ENCODE measurements at places on chromosomes 1 and 21.

GRCh38 chr1:174153085-174153824 lies 6.1 kb upstream of the RABGAP1L start:
- no peak for DNase-seq

DNA sequence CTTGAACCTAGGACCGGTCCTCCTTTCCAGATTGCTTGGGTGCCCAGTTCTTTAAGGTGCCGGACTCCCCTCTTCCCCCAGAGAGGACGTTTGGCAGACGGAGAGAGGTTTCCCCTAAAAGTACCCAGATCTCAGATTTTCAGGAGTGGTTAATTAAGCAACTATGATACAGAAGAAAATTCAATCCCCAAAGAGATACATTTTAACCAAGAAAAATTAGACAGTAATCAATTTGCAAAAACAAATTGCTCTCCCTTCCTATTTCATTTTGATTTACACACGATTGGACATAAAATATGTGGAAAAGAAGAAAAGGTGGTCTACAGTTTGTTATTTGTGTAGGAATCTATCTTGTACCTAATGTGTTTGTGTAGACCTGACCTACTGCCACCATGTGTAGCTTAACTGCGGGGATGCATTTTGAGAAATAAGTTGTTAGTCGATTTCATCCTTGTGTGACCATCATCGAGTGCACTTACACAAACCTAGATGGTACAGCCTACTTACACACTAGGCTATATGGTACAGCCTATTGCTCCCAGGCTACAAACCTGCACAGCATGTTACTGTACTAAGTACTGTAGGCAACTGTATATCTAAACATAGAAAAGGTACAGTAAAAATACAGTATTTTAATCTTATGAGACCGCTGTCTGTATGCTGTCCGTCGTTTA lies 755 bp downstream of the RPAP2 start:
- no peak for DNase-seq

GRCh38 chr1:72285074-72285425 lies 2.7 kb upstream of the NEGR1 start:
- DNase-seq, result no peak

- DNase-seq, result no peak
Measured at GRCh38 chr21:36936361-36937135, 29.9 kb downstream of the HLCS start.

- DNase-seq, result no peak
Measured at GRCh38 chr1:101153692-101154091, 83.1 kb upstream of the S1PR1 start.

- no peak for DNase-seq
Measured at GRCh38 chr1:180176965-180177364, 22.3 kb downstream of the QSOX1 start.

DNA sequence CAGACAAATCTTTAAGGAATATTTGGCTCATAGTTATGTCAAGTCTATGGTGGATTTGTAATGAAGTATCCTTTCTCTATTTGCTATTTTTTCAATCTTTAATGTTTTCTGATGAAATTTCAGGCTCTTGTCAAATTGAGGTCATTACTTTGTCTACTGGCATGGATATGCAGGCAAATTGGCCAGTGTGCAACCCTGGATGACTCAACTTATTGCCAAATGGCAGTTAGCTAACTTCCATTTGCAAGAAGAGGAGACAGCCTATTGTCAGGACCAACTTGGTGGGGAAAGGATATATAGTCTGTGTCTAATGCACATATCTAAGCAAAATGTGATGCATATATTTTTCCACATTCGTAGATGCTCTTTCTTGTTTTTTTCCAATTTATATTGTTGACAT lies 530.5 kb downstream of the PTBP2 start:
- no peak for DNase-seq

- DNase-seq, result no peak
Measured at GRCh38 chr1:11534846-11535245, 55.9 kb downstream of the DISP3 start.

DNA sequence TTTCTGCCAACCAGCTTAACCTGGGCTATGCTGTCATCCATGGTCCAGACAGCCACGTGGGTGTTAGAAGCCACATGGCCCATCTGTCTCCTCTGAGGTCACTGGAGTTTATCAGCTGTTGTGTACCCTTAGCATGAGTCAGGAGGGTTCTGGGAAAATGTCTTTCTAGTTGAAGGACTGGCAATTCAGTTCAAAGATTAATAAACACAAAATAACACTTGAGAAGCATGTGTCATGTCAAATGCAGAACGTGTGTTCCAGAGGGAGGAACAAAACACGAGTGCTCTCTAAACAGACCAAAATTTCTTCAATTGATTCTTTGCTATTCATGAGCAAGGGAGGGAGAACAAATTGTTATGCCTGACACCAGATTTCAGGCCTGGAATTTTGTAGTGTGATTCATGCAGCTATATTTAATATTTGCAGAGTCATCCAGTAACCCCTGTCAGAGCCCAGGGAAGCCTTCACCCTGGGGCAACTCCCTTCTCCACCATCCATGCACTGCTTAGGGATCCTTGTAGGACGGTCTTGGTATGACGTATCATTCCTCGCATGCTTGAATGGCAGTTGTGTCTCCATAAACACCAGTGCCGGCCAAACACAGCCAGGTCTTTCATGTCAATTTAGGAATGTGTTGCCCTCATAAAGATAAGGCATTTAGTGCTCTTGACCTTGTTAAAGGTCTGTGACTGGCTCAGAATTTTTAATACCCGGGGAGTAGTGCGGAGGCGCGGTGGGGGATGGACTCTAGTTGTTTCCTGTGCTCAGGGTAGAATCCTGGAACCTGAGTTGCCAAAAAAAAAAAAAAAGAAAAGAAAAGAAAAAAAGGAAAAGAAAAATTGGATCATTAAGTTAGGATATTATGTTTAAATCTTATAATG lies 27.7 kb upstream of the DYRK1A start:
- DNase-seq, result no peak

DNA sequence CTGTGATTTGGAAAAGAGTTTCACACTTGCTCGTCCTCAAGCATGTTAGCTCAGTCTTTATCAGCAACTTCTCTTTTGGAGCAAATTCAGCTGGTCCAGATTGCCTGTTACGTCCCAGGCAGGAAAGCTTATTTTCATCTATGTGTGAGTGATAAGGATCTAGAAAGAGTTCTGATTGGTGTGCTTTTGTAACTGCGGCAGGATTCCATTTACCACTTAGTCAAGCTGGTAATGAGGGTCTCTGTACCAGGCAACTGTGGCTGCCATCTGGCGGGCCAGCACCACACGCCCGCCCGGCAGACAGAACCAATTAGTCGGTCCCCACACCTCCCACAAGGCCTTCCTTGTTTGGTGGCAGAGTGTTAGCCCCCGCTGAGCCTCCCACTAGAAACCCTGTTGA lies 21.0 kb downstream of the C1orf87 start:
- no peak for DNase-seq

DNA sequence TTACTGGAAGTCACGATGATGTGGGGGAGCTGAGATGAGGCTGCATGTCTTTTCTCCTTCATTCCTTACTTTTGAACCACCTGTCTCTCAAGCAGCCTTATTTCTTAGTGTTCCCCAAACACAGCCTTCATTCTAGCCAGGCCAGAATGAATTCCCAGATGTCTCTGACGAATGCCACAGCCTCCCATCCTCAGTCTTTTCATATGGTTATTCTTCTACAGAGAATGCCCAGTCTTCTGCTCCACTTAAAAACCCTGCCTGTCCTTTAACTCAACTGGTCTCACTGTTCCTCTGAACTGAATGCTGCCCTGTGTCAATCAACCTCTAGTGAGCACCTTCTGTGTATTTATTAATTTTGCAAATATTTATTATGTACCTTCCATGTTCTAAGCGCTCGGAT lies 156.2 kb downstream of the PLA2G4A start:
- DNase-seq, result no peak

DNA sequence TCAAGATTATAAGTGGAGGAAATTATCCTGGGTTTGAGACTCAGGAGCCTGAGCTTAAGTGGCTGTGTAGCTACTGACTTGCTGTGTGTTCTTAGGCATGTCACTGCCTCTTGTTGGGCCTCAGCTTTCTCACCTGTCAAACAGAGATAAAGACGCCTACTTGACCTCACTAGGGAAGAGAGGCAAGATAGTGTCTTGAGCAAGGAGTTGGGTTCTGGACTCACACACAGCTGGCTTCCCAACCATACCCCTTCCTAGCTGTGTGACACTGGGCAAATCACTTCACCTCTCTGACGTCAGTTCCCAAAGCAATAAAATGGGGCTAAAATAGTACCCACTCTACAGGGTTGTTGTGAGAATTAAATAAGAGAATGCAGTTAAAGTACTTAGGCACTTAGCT lies 11.6 kb upstream of the EPB41 start:
- DNase-seq, result no peak

GRCh38 chr1:60341274-60341673 lies 267.7 kb upstream of the C1orf87 start:
- DNase-seq, result no peak

DNA sequence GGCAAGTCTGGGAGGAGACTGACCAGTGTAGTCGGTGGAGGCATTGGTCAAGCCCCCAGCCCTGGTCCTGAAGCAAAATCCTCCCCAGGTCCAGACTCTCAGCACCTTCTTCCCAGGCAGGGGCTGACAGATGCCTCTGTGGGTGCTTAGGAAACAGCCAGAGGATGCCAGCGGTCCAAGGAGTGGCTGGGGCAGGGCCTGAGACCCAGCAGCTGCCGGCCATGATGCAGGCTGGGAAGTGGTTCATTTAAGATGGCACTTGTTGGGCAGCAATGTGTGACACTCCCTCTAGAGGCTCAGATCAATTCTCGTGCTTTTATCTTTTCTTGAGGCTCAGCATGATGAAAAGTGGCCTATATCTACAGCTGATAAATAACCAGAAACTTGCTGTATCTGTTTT lies 165.0 kb upstream of the VAMP3 start:
- DNase-seq, result no peak

DNA sequence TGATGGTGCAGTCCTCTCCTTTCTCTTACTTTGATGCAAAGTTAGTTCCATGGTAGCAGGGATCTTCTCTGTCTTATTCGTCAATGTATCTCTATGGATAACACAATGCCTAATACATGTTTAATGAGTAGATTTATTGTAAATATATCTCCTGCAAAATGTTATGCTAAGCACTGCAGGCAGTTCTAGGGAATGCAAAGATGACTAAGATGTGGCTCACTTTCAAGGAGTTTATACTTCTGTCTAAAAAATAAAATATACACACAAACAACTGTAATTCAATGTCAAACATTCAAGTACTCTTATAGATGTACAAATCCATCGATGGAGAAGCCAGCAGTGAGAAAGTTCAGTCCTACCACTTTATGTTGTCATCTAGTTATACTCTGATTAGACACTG lies 194.3 kb downstream of the KCTD3 start:
- DNase-seq, result no peak

DNA sequence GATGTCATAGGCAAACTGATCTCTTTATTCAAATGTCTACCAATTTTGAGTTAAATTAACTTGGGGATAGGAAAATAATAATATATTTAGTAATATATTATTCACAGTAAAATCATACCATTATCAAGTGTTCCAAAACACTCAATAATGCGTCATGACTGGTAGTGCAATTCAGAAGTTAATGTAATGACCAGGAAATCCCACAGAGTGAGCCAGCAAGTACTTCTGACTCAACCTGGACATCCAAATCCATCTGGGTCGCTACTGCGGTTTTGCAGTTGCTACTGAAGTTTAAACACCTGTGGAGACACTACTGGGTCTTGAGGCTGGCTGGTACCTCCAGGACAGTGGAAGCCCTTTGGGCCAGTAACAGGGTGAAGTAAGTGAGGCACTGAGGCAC lies 44.8 kb downstream of the DPYD start:
- DNase-seq, result no peak

GRCh38 chr21:34320011-34320410 lies 43.8 kb upstream of the KCNE2 start:
- no peak for DNase-seq

GRCh38 chr21:32044205-32045180 lies 171.7 kb downstream of the HUNK start:
- no peak for DNase-seq

DNA sequence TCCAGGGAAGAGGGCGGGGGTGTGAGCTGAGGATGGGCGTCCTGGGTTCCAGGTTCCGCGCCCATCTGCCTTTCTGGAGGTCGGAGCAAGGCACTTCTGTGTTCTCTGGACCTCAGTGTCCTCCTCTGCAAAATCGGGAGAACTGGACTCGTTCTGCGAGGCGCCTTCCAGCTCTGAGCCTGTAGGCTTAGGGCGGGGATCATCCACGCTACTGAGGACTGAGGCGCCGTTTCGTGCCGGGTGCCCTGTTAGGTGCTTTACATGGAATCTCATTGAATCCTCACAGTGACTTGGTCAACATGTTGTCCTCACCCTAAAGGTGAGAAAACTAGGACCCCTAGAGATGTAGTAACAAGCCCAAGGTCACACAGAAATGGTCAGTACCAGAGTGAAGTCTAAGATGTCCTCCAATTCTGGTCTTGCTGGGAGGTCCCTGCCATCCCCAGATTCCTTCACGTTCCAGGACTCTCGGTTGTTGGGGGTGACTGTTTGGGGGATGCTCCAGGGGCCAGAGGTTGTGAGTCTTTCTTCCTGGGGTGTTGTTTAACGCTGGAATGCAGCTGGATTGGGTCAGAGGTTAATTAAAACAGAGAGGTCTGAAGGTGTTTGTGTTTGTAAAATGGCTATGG lies 677 bp downstream of the PRKAA2 start:
- no peak for DNase-seq

Measured in stimulated activated CD8-positive, alpha-beta memory T cell treated with anti-CD3 and anti-CD28 coated beads, Interleukin-7, amount 100 ng/mL, for 24 hours (primary cell).